ENCODE measurements at places on chromosomes 2 and 18.
A peak's percentile ranks its signal among the peaks of the same experiment; 100 is the strongest.

GRCh38 chr2:100821911-100822265 lies 1.9 kb downstream of the NPAS2 start:
- no peak for DNase-seq

- no peak for DNase-seq
Measured at GRCh38 chr18:22552254-22552653, 134.5 kb upstream of the CTAGE1 start.

- DNase-seq, result peak; percentile 25
Measured at GRCh38 chr18:76686737-76687231, 135.6 kb upstream of the ZNF236 start.

GRCh38 chr2:181949047-181949446 lies 36.6 kb upstream of the PPP1R1C start:
- DNase-seq, result no peak

- no peak for DNase-seq
Measured at GRCh38 chr18:32308493-32309120, 118.8 kb downstream of the MEP1B start.

GRCh38 chr18:39622431-39622830 lies 2056.8 kb upstream of the CELF4 start:
- no peak for DNase-seq

DNA sequence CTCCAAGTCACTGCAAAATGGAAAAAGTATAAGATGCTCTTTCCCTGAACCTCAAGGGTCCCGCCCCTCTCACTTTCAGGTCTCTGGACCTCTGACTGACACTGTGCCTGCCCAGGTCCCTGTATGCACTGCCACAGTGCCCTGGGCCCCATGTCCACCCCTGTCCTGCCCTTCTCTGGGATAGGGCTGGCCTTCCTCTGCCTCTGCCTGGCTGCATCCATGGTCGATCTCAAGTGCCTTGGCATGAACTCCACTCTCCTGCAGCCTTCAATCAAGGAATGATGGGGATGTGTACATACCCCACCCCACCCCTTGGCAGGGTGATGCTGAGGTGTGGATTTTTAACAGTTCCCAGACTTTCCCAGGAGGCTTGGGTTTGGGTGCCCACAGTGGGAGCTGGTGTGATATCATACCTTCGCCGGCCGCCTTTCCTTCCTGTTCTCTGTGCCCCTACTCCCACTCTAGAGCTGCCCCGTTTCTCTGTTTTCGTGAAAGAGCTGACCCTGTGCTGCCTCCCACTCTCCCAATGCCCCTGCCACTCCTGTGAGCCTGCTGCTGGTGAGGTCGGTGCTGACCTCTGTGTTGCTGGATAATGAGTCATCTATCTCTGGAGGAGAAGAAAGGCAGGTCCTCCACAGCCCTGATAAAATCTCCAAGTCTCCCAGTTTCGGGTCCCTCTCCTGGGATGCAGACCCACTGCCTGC lies 18.9 kb downstream of the PTPN18 start:
- no peak for DNase-seq

DNA sequence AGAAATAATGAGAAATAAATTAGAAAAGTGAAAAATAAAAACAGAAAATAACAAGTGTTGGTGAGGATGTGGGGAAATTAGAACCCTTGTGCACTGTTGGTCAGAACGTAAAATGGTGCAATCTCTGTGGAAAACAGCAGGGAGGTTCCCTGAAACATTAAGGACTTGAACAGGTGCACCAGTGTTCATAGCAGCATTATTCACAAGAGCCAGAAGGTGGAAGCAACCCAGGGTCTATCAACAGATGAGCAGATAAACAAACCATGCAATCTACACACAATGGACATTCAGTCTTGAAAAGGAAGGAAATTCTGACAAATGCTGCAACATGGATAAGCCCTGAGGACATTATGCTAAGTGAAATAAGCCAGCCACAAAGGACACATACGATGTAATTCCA lies 58.2 kb upstream of the TFCP2L1 start:
- no peak for DNase-seq

DNA sequence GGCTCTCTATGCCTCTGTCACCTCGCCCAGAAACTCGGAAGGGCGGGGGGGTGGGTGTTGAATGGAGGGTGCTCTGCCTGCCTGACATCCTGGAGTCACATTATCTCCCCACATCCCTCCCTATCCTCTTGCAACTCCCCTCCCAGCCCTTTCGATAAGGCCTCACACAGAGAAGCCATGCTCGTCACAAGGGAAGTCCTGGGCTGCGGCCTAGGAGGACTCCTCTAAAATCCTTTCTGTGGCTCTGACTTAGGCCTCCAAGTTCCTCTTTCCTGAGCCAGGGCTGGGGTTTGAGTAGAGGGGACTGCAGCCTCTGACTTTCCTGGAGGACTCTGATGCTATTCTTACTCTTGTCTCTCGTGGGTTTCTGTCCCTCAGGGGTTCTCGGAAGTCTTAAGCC lies 75.0 kb upstream of the PKDCC start:
- no peak for DNase-seq

DNA sequence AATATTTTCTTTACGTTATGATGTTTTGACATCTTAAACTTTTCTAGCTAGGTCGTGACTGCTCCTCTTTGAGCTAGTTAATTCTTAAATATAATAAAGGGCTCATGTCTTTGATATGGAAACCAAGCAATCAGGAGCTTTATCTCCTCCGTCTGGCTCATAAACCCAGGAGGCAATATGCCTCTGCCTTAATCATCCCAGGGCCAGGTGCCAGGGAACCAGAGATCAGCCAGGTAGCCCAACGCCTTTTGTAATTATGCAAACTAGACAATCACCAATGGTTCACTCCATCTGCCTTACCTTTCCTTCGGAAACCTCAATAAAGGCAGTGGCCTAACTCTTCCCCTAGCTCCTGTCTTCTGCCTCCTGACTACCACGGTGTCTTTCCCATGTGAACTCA lies 213.7 kb downstream of the KCNJ3 start:
- DNase-seq, result no peak

DNA sequence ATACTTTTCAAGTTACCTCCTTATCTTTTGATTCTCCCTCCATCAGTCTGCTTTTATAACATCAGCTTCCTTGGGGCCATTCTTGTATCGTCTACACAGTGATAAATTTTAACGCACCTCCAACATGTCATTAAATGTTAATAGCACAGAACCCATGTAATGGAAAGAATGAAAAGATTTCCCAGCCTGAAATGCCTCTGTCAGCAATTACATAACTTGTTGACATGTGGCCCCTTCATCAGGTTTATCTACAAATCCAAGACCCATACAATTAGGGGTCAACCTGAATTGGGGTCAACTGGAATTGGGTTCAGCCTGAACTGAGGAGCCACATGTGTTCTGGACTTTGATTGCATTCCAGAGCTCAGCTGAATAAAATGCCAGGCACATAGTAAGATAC lies 148.2 kb upstream of the KLF7 start:
- DNase-seq, result no peak

DNA sequence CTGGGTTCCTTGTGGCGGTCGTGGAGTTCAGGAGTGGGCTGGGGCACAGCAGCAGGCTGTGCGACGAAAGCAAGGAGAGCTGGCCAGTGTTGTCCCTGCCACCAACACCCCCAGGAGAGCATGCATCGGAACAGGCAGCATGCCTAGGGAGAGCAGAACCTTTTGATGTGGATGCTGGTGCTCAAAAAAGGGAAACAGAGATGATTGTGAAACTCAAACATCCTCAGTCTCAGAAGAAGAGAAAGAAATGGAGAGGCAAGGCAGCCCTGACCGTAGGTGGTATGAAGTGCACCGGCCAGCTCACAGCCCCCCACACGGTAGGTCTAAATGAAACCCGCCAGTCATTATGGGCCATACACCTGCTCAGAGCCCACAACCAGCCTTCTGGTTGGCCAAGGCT lies 253.4 kb downstream of the GBX2 start:
- no peak for DNase-seq

DNA sequence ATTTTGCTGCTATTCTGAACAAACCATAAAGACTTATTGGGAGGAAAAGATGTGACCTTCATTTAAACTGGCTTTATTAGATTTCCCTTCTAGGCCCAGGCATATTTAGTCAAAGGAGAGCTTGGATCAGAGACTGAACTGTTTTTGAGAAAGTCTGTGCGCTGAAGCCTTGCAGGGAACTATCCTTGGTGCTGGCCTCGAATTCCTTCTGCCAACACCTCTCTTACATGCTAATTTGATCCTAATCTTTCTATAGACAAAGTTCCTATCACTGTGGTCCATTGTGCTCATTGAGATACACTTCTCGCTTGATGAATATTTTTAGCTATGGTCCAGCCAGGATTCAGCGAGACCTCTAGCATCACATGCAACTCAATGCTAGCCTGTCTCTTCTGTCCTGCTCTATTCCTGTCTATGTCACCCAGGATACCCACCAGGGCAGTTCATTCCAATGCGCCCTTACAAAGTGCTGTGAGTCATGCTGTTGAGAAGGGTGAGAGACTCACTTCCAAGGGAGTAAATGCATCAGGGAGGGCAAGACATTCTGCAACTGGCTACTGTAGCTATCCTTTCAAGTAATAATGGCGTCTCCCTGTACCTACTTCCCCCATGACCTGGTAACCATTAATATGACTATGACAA lies 356.7 kb upstream of the LYPD1 start:
- no peak for DNase-seq

DNA sequence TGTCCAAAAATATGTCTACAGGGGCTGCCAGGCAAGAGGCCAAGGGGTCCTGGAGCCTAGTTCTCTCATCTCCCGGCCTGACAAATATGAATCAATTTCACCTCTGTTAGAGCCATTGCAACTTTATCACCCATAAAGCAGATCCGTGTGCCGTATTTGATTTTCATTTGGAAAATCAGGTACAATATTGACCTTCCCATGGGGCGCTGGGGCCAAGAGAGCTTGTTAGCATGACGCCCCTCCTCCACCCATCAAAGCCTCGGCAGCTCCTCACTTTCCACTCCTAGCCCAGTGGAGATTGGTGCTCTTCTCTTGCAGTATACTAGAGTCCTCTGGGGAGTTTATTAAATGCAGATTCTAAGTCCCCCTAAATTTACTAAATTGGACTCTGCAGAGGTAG lies 96.8 kb downstream of the CAPN13 start:
- no peak for DNase-seq

DNA sequence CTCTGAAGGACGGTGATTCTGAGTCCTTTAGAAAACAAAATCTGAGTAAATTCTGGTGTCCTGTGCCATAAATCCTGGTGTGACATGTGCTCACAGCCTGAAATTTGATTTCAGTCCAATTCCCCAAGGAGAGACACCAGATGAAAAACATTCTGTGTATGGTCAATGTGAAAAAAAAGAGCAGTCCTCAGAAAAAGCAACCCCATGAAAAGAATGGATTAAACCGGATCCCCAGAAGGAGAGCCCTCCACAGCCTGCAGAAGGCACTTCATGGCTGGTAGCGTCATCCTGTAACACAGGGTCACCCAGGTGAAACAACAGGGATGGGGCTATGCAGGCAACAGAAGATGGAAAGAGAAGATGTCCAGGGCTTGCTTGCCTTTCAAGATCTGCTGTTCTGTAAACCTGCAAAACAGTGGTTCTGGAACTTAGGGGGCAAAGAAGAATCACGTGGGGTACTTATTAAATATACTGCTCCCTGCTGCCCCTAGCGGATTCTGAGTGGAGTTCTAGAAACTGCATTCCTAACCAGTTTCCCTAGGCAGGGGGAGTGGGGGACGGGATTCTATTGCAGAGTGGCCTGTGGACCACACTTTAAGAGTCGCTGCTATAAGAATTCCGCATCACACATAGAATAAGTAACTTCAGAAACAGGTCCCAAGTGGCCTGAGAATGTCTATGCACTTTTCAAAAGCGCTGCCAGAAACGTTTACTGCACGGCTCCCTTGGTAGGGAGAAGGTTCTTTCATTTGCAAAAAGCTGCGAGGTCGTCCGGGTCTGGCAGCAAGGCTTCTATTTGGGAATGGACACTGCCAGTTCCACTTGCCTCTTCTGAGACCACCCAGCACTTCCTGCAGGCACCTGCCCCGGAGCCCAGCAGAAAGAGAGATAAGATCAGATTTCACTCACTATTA lies 118.9 kb upstream of the ARL5A start:
- no peak for DNase-seq

GRCh38 chr2:46855805-46856204 lies 59.8 kb downstream of the MCFD2 start:
- DNase-seq, result no peak

DNA sequence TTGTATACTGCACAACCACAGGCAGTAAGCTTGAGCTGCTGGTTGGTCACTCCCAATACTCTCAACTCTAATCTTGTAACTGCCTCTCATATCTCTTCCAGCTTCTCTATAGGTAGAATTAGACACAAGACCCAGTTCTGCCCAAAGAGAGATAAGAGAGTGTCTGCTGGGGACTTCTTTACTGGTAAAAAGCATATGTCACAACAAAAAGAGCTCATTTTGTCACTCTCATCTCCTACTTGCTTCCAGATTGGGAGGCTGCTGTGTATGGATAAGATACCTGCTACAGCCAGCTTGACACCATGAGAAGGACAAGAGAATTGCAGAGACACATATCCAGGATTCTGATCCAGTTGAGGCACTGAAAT lies 165.2 kb downstream of the PTH2R start:
- no peak for DNase-seq

DNA sequence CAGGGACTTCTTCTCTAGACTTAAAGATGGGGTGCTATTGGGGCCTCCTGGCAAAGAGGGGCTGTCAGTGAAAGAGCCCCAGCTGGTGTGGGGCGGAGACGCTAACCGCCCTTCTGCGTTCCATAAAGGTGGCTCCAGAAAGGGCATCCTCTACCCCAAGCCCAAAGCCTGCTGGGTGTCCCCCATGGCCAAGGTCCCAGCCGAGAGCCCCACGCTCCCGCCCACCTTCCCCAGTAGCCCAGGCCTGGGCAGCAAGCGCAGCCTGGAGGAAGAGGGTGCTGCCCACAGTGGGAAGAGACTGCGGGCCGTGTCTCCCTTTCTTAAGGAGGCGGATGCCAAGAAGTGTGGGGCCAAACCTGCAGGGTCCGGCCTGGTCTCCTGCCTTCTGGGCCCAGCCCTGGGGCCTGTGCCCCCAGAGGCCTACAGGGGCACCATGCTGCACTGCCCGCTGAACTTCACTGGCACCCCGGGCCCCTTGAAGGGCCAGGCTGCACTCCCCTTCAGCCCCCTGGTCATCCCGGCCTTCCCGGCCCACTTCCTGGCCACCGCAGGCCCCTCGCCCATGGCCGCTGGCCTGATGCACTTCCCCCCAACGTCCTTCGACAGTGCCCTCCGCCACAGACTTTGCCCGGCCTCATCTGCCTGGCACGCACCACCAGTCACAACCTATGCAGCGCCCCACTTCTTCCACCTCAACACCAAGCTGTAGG lies 15.2 kb downstream of the ARID5A start:
- no peak for DNase-seq

DNA sequence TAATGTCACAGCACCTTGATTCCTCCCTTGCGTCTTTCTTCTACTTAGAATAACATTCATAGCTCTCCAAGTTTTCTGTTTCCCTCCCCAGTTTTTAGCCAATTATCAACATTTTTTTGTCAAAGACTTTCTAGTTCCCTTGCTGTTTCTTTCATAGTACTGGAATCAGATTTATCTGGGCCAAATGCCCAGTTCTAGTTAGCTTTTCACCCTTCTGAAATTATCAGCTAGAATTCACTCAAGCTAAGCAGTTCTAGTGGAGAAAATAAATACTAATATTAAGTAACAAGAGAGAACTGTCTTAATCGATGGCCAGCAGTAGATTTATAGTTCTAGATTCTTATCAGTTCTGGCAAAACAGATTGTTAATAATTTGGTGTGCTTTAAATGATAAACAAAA lies 36.2 kb downstream of the EFEMP1 start:
- DNase-seq, result no peak
